ENCODE measurements at places on chromosomes 7 and 10. TPM values are rescaled to one million over a fixed set of nuclear protein-coding genes. Genes with fewer than 3 reads are reported as not detected.
A peak's percentile ranks its signal among the peaks of the same experiment; 100 is the strongest.

CTTNBP2 gene
- not detected for total RNA-seq

PTPN20 gene
- 0.47 TPM for total RNA-seq

DNA sequence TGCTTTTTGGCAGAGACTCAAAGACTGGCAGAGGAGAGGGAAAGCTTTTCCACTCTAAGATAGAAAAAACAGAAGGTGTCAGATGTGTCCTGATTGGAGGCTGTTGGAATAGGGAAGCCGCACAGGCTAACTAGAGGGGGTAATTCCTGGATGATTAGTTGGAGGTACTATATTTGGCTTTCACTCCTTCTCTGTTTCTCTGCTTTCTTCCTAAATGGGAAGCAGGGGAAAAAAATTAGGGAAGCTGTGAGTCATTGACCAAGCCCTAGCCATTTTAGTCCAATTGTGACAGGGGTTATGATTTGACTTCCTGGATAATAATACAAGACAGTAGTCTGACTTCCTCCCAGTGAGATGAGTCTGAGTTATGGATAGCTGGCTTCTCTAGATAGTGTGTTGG is 475.2 kb upstream of the CELF2 start:
- H3K27me3 ChIP-seq = peaks cover 4% of the 10 kb centered on the region
- no peak for DNase-seq
- no peaks in the 10 kb centered on the region for H3K36me3 ChIP-seq

GRCh38 chr10:112898540-112899390 is 51.3 kb upstream of the TCF7L2 start:
- H3K4me1 ChIP-seq = no peaks in the 10 kb centered on the region
- H3K4me3 ChIP-seq = no peak overlapping the region
- DNase-seq = no peak
- H3K27me3 ChIP-seq = no peaks in the 10 kb centered on the region
- H3K27ac ChIP-seq = no peak overlapping the region

- no peaks in the 10 kb centered on the region for H3K27me3 ChIP-seq
- peak overlapping the region; percentile 94 for H3K27ac ChIP-seq
- H3K36me3 ChIP-seq = peaks cover 57% of the 10 kb centered on the region
- DNase-seq = no peak
Observed at GRCh38 chr10:100347568-100348195, 649 bp downstream of the SCD start.

DNA sequence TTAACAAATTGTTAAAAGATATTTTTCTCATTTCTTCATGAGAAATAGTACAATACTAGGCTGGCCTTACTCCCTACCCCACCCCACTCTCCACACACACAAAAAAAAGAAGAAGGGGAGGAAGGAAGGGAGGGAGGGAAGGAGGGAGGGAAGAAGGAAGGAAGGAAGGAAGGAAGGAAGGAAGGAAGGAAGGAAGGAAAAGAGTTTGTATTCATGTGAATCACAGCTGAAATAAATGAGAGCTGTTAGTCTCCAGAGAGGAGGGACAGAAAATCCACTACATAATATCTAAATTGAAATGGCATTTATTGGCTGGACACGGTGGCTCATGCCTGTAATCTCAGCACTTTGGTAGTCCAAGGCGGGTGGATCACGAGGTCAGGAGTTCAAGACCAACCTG is 57.8 kb downstream of the SEMA3A start:
- no peaks in the 10 kb centered on the region for H3K4me1 ChIP-seq
- no peaks in the 10 kb centered on the region for H3K36me3 ChIP-seq
- H3K4me3 ChIP-seq = no peak overlapping the region
- H3K27ac ChIP-seq = no peak overlapping the region
- no peaks in the 10 kb centered on the region for H3K27me3 ChIP-seq

GRCh38 chr7:135980012-135980551 is 2.9 kb upstream of the MTPN start:
- peak overlapping the region; percentile 58 for H3K4me3 ChIP-seq
- no peaks in the 10 kb centered on the region for H3K27me3 ChIP-seq
- H3K27ac ChIP-seq = peak overlapping the region; percentile 81

Data from activated CD8-positive, alpha-beta T cell treated with anti-CD3 and anti-CD28 coated beads for 36 hours (primary cell).